ENCODE measurements at places on chromosomes 3 and 15.

- DNase-seq: no peak
Measured at GRCh38 chr3:194851941-194852340, 166.3 kb downstream of the FAM43A start.

- DNase-seq: no peak
Measured at GRCh38 chr3:51720292-51721061, 13.6 kb downstream of the GRM2 start.

GRCh38 chr3:73618461-73618860 lies 6.3 kb downstream of the PDZRN3 start:
- DNase-seq: no peak

GRCh38 chr3:111747490-111747889 lies 111.6 kb upstream of the PHLDB2 start:
- no peak for DNase-seq

GRCh38 chr15:83723216-83723615 lies 69.3 kb downstream of the ADAMTSL3 start:
- no peak for DNase-seq

GRCh38 chr3:127002195-127003174 lies 19.6 kb downstream of the PLXNA1 start:
- DNase-seq: peak; percentile 91

GRCh38 chr3:179560791-179561190 lies 1.9 kb upstream of the ACTL6A start:
- DNase-seq: no peak

- no peak for DNase-seq
Measured at GRCh38 chr15:31214864-31215489, 111.7 kb upstream of the KLF13 start.

DNA sequence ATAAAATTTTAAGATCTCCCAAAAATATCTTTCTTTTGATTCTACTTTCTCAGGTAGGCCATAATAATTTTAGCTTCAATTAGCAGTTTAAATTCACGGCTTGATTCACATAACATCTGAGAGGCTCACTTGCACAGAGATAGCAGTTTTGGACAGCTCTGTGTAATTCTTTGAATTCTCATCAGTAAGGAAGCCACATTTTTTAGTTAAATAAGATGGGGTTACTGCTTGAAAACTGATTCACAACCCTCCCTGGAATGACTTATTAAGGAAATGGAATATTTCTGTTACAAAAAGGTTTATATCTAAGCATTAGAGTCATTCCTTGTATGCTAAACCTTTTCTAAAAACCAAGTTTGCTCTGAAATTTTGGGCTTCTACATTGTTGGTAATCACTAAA lies 212.7 kb downstream of the ALCAM start:
- no peak for DNase-seq

- DNase-seq: no peak
Measured at GRCh38 chr3:61354604-61355003, 103.4 kb upstream of the FHIT start.

- no peak for DNase-seq
Measured at GRCh38 chr15:63668601-63669000, 71.4 kb downstream of the FBXL22 start.

DNA sequence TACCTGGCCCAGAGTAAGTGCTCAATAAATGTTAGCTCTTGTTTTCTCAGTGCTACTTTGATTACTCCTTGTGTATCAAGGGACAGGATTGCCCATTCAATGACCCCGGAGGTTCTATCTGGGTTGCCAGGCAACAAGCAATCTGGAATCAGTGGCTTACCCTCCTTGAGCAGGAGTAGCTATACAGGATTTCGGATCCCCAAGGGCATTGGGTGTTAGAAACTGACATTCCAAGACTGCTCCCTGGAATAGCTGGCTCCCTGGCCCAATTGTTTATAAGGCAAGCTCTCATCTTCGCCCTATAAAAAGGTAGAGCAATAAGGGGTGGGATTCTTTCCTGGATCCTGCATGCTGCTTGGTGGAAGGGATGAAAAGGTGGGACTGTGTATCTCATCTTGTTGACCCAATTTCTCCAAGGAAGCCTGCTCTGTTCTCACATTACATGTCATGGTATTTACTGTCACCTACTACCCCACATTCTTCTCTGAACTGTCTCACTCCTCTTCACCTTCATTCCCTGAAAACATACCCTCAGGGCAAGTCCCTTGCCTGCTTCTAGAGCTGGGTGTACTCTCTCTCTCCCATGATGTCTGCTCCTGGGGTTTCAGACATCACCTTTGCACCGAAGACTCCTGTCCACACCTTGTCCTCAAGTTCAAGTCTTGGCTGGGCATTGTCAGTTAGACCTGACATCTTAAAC lies 26.4 kb upstream of the SCN10A start:
- no peak for DNase-seq

Measured in fibroblast of the conjunctiva (primary cell).